Fibroblast of pulmonary artery (primary cell): ENCODE measurements at places on chromosomes 7 and 10.
A peak's percentile ranks its signal among the peaks of the same experiment; 100 is the strongest.

DNA sequence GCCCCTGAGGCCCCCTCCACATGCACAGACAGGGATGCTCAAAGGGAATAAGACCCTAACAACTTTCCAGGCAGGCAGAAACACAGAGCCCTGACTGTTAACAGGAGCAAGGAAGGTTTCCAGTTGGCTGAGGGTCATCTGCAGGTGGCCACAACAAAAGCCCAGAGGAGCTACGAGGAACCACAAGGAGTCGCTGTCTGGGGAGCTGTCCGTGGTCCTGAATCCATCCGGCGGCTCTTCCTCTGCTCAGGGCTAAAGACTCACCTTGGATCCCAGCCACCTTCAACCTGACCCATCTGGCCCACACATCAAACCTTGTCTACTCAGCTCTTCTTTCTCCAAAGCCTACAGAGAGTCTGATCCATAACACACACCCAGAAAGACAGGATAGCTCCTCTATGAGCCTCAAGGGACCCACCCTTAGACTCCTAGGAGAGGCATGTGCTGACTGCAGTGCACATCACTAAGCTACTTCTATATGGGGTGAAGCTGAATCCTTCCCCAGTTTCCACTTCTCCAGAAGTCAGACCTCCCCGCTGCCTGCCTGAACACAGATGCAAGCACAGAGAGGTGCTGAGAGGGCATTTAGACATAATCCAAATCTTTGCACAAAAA lies 104.0 kb downstream of the SLIT1 start:
- peak; percentile 72 for DNase-seq

GRCh38 chr10:21078410-21079329 lies 181.6 kb upstream of the NEBL start:
- peak; percentile 87 for DNase-seq

DNA sequence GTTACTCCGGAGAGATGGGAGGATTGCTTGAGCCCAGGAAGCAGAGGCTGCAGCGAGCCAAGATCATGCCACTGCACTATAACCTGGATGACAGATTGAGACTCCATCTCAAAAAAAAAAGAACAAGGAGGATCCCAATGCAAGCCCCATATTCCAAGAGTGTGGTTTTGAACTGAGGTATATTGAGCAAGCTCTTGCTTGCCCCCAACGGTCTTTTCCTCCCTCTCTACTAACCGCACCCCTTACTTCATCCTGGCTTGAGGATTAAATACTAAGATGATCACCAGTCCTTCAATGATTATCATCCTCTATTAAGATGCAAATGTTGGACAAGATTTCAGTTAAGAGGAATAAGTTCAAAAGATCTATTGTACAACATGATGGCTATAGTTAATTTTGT lies 12.5 kb upstream of the SRGN start:
- no peak for DNase-seq

GRCh38 chr10:61793760-61794703 lies 107.5 kb upstream of the ARID5B start:
- DNase-seq = no peak

- no peak for DNase-seq
Measured at GRCh38 chr10:81995254-81995653, 120.3 kb downstream of the NRG3 start.

DNA sequence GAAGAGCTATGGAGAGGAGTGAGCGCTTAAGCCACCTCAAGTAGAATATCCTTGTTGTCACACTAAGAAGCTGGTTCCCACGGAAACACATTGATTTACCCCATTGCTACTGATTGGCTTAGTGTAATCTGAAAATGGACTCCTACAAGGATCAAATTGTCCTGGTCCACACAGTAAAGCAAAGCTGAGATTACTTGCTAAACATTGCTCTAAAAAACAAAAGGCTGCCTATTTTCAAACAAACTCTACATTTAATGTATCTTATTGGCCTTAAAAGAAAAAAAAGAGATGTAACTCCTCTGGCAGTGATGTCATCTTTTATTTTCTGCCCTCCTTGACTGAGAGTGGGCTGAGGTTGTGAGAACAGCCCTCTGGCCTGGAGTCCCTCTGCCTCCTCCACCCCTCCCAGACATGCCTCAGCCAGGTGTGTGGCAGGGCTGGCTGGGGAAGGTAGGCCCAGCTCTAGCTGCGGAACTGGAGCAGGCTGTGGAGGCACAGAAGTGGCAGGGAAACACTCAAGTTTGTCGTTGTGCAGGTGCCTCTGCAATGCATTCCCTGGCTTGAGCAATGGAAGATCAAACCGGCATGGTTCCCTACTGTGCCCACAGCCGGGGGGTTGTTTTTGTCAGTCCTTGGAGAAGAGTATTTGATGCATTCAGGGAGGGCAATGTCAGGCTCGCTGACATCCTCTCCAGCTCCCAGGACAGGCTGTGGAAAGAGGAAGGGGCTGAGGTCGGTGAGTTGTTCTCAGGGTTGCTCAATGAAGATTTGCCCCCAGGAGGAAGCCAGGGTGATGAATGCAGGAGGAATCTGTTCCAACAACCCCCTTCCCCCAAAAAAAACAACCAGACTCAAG lies 9.1 kb downstream of the KLF6 start:
- peak; percentile 77 for DNase-seq

DNA sequence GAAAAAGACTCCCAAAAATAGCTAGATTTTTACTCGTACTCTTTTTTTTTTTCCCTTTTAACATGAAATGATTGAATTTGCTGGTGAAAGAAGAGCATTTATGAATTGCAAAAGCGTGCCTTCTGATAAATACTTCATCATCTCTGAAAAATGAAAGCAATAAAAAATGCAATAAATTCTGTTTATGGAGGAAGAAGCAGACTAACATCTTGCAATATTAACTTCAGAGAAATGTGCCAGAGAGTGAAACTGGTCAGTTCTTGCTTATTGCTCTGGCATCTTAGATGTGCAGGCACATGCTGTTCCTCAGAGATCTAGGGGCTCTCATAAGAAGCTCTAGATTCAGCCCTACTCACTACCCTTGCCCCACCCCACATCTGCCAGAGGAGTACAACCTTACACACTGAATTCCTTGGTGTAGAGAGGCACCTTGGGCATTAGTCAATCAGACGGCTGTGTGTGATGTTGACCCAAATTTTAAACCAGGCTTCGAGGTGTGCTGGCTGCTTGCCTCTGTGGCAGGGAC lies 891.1 kb upstream of the GHITM start:
- DNase-seq = no peak

DNA sequence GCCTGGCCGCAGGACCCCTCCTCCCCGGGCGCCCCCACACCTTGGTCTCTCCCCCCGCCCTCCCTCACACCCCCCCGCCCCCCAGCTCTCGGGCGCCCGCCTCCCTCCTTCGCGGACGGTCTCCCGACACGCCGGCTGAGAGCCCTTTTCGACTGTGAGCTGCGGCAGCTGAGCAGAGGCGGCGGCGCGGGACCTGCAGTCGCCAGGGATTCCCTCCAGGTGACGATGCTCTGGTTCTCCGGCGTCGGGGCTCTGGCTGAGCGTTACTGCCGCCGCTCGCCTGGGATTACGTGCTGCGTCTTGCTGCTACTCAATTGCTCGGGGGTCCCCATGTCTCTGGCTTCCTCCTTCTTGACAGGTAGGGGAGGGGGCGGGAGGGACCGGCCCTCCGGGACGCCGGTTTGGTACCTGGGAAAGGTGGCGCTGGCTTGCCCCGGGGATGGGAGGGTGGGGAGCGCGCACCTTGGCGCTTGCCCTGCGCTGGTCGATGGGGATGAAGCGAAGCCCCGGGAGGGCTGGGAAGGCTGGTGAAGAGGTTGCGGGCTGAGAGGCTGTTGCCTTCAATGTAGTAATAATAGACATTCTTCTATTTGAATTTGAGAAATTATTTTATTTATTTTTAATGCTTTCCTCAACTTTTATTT lies at the start of gene BMPER:
Gene BMPER, plus strand, starts transcription at position 151 of the 644 bp plus-strand sequence. Its CDS starts 75 bp downstream, at position 226.
- peak; percentile 61 for DNase-seq

DNA sequence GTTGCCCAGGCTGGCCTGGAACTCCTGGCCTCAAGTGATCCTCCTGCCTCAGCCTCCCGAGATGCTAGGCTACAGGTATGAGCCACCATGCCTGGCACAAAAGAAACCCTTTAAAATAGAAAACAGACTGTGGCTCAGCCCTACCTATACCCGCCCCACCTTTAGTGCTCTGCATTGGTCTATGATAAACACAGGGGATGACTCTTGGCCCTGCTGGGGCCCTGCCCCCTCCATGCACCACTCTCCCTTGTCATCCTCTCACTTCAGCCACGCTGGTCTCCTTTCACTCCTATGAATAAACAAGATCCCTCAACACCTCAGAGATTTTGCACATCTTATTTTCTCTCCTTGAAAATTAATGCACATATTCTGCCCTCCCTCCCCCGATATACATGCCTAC lies 251.4 kb upstream of the KLF14 start:
- no peak for DNase-seq

GRCh38 chr7:138625849-138626230 lies 75.3 kb downstream of the SVOPL start:
- no peak for DNase-seq

GRCh38 chr10:72219235-72219814 lies 3.2 kb upstream of the ASCC1 start:
- no peak for DNase-seq

DNA sequence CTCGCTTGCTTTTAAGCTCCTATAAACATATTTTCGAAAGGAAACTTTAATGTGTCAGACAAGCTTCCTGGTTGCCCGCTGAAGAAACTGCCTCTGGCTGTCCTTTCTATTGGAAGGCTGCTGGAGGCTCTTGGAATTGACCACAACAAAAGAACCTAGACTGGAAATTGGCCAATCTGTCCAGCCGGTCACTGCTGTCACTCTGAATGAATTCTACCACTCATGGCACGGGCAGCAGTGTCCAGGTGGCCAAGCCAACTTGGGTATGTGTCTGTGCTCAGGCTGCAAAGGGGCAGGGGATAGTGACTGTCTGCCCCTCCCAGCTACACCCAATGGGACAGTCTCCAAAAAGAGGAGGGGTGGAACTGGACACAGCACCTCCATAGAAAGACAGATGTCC lies 57.6 kb downstream of the CDH23 start:
- DNase-seq = no peak

DNA sequence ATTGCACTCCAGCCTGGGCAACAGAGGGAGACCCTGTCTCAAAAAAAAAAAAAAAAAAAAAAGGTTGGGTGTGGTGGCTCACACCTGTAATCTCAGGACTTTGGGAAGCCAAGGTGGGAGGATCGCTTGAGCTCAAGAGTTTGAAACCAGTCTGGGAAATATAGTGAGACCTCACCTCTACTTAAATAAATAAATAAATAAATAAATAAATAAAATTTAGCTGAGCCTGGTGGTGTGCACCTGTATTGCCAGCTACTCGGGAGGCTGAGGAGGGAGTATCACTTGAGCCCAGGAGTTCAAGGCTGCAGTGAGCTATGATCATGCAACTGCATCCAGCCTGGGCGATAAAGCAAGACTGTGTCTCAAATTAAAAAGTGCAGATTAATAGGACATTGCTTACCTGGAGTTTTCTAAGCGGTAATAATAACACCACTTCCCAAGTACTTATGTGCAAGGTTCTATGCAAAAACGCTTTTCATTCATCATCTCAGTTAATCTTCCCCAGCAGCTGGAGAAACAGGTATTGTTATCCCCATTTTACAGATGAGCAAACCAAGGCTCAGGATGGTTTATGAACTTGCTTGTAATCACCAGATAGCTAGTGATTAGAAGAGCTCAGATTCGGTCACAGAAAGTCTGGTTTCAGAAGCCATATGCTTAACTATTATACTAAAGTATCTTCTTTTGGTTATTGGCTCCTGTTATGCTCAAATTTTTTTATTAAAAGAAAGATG lies 196.5 kb upstream of the MKLN1 start:
- DNase-seq = no peak

DNA sequence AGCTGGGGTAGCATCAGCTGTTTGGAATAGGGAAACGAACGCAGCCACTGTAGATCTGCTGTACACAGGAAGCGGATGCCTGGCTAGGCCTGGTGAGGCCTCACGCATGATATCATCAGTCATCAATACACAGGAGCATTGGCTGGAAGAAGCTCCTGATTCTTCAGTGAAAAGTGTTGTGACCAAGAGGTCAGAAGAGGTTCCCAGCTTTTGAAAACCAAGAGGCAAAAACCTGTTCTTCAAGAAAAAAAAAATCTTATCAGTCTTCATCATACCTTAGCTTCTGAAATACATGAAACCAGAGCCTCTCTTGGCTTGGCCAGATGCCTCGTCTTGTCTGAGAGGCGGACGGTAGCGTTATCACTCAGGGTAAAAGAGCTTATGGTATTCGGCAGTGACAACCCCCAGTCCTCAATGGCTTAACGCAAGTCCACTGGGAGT lies 139.3 kb upstream of the TCF7L2 start:
- DNase-seq = no peak

- DNase-seq = peak; percentile 54
Measured at GRCh38 chr10:82211346-82211745, 336.4 kb downstream of the NRG3 start.

DNA sequence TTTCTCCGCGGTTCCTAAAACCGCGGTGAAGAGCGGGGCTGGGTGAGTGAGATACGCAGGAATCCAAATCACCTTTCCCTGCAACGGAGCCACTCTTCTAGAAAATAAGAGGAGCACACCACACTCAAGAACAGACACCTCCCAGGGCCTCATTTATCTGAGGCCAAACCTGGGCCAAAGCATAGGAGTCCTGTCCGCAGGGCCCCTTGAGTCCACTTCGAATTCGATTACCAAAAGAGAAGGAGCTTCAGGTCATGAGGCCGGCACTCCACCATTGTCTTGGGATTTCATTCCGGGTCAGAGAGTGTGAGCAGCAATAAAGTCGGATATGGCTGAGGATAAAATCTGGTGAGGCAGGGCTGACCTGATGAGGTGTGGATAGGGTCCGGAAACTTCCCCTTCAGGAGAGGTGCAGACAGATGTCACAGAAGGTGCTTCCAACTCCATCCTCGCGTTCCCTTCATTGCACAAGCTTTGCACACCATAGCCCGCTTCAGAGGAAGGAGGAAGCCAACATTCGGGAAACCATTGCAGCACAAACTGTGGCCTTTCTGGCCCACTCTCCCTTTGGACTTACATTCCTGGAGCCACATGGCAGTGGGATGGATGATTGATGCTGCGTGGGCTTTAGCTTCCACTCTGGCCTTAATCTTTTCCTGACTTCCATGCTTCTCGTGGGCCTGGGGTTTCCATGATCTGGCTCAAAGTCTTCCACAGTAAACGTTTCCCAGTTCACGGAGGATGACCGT lies 27.2 kb upstream of the ZNF273 start:
- no peak for DNase-seq

DNA sequence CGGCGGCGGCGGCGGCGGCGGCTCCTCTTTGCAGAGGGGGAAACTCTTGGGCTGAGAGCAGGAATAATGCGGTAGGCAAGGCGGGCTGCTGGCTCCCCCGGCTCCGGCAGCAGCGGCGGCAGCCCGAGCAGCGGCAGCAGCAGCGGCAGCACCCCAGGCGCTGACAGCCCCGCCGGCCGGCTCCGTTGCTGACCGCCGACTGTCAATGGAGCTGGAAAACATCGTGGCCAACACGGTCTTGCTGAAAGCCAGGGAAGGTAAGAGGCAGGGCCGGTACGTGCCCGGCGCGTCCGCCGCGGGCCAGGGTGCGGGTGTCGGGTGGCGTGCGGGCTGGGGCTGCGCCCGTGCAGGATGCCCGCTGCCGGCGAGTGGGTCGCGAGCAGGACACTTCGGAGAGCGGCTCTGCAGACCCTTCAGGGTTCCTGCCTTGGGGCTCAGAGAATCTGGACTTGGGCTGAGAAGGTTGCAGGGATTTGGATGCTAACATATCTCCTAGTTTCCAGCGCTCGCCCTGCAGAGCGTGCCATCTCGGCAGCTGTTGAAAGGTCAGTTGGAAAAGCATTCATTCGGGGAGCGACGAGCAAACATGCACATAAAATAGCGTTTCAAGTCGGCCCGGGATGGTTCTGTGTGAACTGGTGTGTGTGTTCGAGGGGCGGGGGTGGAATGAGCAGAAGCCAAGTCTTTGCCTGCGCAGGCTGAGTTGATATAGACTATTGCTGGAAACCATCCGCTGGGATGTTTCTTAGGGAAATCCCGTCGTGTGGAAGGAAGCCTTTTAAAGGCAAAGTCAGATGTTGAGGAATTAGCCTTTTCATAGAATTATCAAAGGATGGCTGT lies 562 bp downstream of the GRK5 start:
- DNase-seq = peak; percentile 73
